ENCODE measurements at places on chromosomes 12 and 14. TPM values are rescaled to one million over a fixed set of nuclear protein-coding genes. Genes with fewer than 3 reads are reported as not detected.
A peak's percentile ranks its signal among the peaks of the same experiment; 100 is the strongest.

Gene ADIPOR2
- total RNA-seq: 68.3 TPM

Gene ANP32D
- total RNA-seq: not detected

Gene IGFBP6
- total RNA-seq: 7.2 TPM

Gene TMEM63C
- 13.2 TPM for total RNA-seq

- no peak overlapping the region for H3K4me3 ChIP-seq
- H3K27ac ChIP-seq: no peak overlapping the region
- DNase-seq: no peak
Measured at GRCh38 chr12:71945121-71945520, 6.5 kb downstream of the TPH2 start.

DNA sequence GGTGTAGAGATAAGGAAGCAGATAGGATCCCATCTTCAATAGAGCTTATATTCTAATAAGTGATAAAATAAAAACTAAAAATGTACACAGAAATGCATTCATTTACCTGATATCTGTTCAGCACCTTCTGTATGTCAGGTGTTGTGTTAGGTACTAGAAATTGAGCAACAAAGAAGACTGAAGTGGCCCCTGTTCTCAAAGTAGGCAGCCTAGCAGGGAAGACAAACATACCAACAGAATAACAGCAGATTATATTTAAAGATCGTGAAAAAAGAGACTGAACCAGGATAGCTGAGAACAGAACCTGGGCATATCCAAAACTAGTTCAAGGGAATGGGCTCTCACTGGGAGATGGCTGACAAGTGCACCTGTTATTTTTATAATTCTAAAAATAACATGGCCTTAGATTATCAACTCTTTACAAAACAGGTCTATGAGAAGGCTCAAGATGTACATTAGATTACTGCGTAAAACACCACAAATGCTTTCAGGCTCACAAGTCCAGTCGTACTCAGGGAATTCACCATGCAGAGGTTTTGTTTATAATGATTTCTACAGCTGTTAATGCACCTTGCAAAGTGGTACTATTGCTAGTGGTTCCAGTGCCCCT, 16.4 kb downstream of the ANO6 start:
- no peaks in the 10 kb centered on the region for H3K27me3 ChIP-seq
- no peaks in the 10 kb centered on the region for H3K4me1 ChIP-seq
- DNase-seq: no peak
- peak overlapping the region; percentile 16 for H3K27ac ChIP-seq
- H3K4me3 ChIP-seq: no peak overlapping the region

- no peaks in the 10 kb centered on the region for H3K4me1 ChIP-seq
- peak within 1 kb of the TSS; percentile 20 for H3K4me3 ChIP-seq
- no peaks in the 10 kb centered on the region for H3K36me3 ChIP-seq
- H3K27ac ChIP-seq: peak within 1 kb of the TSS; percentile 32
- peaks cover 20% of the 10 kb centered on the region for H3K27me3 ChIP-seq
Measured at GRCh38 chr12:30926243-30927221, at the start of gene TSPAN11. Gene TSPAN11 (plus strand): TSS chr12:30926748. CDS start chr12:30953992, 27,244 bp downstream.

- H3K4me1 ChIP-seq: peaks cover 3% of the 10 kb centered on the region
- no peak overlapping the region for H3K27ac ChIP-seq
- no peak overlapping the region for H3K4me3 ChIP-seq
Measured at GRCh38 chr12:110766311-110767154, 23.8 kb upstream of the PPP1CC start.

GRCh38 chr14:68176687-68177086, 357.1 kb downstream of the RAD51B start:
- no peak overlapping the region for H3K4me3 ChIP-seq
- no peaks in the 10 kb centered on the region for H3K27me3 ChIP-seq
- no peak overlapping the region for H3K27ac ChIP-seq
- DNase-seq: no peak
- H3K4me1 ChIP-seq: peaks cover 6% of the 10 kb centered on the region

- H3K4me1 ChIP-seq: peaks cover under 1% of the 10 kb centered on the region
- H3K4me3 ChIP-seq: no peak overlapping the region
- peaks cover 24% of the 10 kb centered on the region for H3K27me3 ChIP-seq
- DNase-seq: no peak
Measured at GRCh38 chr12:132608231-132609171, 1.9 kb downstream of the LRCOL1 start.

GRCh38 chr12:102061096-102061559, 663 bp downstream of the WASHC3 start:
- DNase-seq: no peak
- no peaks in the 10 kb centered on the region for H3K36me3 ChIP-seq
- no peaks in the 10 kb centered on the region for H3K4me1 ChIP-seq
- peak overlapping the region; percentile 85 for H3K27ac ChIP-seq
- peak overlapping the region; percentile 91 for H3K4me3 ChIP-seq
- no peaks in the 10 kb centered on the region for H3K27me3 ChIP-seq

DNA sequence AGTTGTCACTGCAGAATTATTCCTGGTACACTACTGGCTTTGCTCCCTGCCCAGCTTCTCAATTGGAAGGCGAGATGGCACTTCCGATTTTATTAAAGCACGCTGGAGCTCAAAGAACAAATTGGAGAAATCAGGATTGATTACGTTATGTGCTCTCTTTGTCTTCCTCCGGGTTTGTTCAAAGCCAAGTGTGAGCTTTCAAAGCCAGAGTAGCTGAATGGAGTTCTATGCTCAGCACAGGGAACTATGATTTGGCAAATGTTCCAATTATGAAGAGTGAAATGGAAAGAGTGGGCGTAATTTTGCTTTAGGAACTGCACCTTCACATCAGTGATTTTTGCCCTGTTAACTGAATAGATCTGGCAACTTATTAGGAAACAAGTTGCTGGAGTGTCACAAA, 72.4 kb downstream of the FLRT2 start:
- no peaks in the 10 kb centered on the region for H3K36me3 ChIP-seq
- no peaks in the 10 kb centered on the region for H3K4me1 ChIP-seq
- no peak overlapping the region for H3K27ac ChIP-seq

DNA sequence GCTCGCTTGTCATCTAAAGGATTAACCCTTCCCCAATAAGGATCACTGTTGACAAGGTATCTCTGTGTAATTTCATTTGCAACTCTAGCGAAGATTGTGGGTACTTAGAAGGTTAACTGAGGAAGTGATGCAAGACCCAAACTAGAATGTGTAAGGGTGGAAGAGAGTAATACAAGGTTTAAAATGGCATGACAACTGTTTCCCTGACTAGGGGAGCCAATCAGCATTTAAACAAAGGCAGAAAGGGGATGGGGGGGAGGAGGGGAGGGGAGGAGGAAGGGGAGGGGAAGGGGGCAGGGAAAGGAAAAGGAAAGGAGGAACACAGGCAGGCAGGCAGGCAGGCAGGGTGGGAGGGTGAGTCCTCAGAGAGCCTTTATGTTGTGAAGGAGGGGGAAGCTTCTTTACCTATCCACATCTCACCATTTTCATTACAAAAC, 31.1 kb downstream of the NRDE2 start:
- H3K27ac ChIP-seq: no peak overlapping the region
- no peaks in the 10 kb centered on the region for H3K4me1 ChIP-seq
- no peaks in the 10 kb centered on the region for H3K36me3 ChIP-seq
- no peaks in the 10 kb centered on the region for H3K27me3 ChIP-seq
- DNase-seq: no peak
- no peak overlapping the region for H3K4me3 ChIP-seq

DNA sequence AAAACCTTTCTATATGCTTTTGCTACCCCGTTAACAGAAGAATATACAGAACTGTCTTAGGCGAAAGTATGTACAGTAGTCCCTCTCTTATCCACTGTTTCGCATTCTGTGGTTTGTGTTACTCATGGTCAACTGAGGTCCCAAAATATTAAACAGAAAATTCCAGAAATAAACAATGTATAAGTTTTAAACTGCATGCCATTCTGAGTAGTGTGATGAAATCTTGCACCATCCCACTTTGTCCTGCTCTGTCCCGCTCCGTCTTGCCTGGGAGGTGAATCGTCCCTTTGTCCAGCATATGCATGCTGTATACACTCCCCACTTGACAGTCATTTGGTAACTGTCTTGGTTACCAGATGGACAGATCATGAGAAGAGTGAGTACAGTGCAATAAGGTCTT, 70.1 kb upstream of the STRN3 start:
- no peak overlapping the region for H3K27ac ChIP-seq
- H3K4me3 ChIP-seq: no peak overlapping the region
- no peaks in the 10 kb centered on the region for H3K4me1 ChIP-seq
- no peaks in the 10 kb centered on the region for H3K27me3 ChIP-seq
- H3K36me3 ChIP-seq: no peaks in the 10 kb centered on the region

DNA sequence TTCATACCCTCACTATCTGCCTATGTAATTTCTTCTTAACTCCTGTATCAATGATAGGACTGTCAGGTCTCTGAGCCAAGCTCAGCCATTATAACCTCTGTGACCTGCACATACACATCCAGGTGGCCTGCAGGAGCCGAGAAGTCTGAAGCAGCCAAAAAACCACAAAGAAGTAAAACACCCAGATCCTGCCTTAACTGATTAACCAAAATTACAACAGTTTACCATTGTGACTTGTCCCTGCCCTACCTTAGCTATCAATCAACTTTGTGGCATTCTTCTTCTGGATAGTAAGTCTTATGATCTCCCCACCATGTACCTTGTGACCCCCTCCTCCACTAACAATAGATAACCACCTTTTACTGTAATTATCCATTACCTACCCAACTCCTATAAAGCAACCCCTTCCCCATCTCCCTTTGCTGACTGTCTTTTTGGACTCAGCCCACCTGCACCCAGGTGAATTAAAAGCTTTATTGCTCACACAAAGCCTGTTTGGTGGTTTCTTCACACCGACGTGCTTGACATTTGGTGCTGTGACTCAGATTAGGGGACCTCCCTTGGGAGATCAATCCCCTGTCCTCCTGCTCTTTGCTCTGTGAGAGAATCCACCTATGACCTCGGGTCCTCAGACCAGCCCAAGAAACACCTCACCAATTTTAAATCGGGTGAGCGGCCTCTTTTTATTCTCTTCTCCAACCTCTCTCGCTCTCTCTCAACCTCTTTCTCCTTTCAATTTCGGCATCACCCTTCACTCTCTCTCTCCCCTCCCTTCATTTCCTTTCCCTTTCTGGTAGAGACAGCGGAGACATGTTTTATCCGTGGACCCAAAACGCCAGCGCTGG, 11.5 kb upstream of the LGMN start:
- H3K4me3 ChIP-seq: no peak overlapping the region
- DNase-seq: no peak
- H3K27ac ChIP-seq: no peak overlapping the region
- H3K27me3 ChIP-seq: no peaks in the 10 kb centered on the region

- H3K27ac ChIP-seq: no peak overlapping the region
- DNase-seq: no peak
- H3K36me3 ChIP-seq: no peaks in the 10 kb centered on the region
Measured at GRCh38 chr12:93393425-93393824, 15.7 kb downstream of the NUDT4 start.

Data from colonic mucosa (tissue), 4 donors.